ENCODE measurements at places on chromosomes 5 and 9. TPM values are rescaled to one million over a fixed set of nuclear protein-coding genes. Genes with fewer than 3 reads are reported as not detected.

The GABRP gene
- 55.6 TPM for total RNA-seq

The STK32A gene
- 2.0 TPM for total RNA-seq

The OR1L4 gene
- total RNA-seq, result not detected

The PALM2AKAP2 gene
- total RNA-seq, result 4.2 TPM

The RASA1 gene
- 32.1 TPM for total RNA-seq

The PHYHD1 gene
- total RNA-seq, result 10.0 TPM

The ZNF883 gene
- total RNA-seq, result 12.9 TPM

The PDCD1LG2 gene
- total RNA-seq, result not detected

The IGFBPL1 gene
- total RNA-seq, result 26.7 TPM

The MARCOL gene
- not detected for total RNA-seq

The DPH7 gene
- 33.8 TPM for total RNA-seq

The UAP1L1 gene
- 5.4 TPM for total RNA-seq

The GRXCR2 gene
- total RNA-seq, result not detected

Data from type B pancreatic cell (in vitro differentiated cells).